ENCODE measurements at places on chromosomes 16 and 17.

DNA sequence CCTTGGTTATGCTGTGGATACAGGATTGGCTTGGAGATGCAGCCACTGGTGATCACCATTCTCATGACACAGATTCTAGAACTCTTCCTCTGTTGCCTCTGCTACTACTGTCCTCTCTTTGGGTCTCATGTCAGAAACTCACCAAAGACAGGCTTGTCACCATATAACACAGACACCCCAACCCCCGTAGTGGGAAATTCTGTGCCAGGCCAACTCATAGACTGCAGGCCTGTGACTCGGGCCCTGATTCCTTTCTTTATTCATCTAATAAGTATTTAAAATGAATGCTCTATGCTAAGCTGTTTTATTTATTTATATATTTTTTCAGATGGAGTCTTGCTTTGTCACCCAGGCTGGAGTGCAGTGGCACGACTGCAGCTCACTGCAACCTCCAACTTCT is 9.5 kb downstream of the CYB5D2 start:
- no peak for DNase-seq

- DNase-seq = no peak
These were observed 2.3 kb upstream of the DLX3 start for GRCh38 chr17:49997301-49997650.

GRCh38 chr16:3495176-3495575 is at the start of gene C16orf90:
Gene C16orf90 (minus strand): TSS chr16:3495489. CDS start chr16:3495421, 68 bp downstream.
- no peak for DNase-seq

DNA sequence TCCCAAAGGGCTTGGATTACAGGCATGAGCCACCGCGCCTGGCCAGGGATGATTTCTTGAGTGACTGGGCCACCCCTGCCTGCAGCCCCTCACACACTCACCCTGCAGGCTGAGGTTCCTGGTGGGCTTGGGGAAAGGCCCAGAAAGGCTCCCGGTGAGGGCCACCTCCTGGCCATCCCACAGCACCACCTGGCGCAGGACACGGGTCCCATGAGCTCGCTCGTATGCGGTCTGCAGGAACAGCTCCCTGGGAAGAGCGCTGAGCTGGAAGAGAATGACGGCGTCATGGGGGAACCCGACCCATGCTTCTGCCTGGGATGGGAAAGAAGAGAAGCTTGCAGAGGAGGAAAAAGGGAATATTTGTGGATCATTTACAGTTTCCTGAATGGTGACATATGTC is 59.3 kb downstream of the RMI2 start:
- no peak for DNase-seq

DNA sequence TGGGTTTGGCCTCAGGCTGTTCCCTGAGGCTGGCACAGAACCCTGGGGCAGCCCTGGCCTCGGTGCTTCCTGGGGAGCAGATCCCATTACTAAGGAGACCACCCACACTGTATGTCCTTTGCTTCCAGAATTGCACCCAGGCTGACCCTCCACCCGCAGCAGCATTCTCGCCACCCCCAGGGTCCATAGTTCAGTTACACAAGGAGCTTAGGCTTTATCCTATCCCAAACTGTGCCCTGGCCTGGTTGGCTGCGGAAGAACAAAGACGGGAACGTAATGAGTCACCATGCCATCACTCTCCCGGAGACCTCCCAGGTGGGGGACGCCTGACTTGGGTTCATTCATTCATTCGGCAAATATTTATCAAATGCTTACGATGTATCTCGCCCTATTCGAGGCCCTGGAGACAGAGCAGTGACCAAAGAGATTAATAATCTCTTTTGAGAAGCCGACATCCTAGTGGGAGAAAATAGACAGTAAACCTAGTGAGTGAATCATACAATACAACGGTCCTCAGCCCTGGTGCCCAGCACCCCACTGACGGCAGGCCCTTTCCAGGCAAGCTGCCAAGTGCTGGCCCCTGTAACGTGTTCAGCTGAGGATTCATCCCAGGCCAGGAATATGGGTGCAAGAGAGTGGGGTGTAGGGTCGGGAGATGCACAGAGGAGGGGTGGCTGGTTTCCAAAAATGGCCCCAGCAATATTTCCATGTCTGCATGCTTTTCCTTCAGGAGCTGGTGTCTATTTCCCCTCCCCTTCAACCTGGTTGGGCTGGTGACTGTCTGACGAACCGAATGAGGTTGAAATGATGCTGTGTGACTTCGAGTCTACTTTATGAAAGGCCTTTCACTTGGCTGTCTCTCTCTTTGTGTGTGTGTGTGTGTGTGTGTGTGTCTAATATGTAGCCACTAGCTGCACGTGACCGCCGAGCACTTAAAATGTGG is 134.2 kb downstream of the MGAT5B start:
- DNase-seq = no peak
